Stimulated activated CD4-positive, alpha-beta T cell treated with anti-CD3 and anti-CD28 coated beads, Interleukin-4, amount 100 ng/mL, for 4 hours (primary cell): ENCODE measurements at places on chromosomes 5 and 9.

- DNase-seq: no peak
Observed at GRCh38 chr5:158679221-158679641, 420.5 kb downstream of the EBF1 start.

GRCh38 chr5:19406576-19407365, 581.2 kb downstream of the CDH18 start:
- DNase-seq: no peak

DNA sequence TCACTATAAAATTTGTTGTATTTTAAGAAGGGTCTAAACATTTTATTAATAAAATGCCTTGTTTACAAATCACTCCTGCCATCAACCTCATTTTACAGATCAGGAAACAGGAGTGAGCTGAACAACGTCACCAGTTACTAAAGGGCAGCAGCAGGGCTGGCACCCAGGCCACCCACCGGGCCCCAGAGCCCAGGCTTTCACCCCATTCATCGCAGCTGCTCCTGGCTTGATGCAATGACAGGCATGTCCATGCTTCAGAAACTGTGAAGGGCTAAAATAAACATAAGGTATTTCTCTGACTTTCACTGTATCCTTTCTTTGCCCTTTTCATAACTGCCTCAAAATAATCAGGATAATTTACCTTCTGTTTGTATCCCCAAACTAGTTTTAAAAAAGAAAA, 18.1 kb downstream of the MED27 start:
- no peak for DNase-seq

DNA sequence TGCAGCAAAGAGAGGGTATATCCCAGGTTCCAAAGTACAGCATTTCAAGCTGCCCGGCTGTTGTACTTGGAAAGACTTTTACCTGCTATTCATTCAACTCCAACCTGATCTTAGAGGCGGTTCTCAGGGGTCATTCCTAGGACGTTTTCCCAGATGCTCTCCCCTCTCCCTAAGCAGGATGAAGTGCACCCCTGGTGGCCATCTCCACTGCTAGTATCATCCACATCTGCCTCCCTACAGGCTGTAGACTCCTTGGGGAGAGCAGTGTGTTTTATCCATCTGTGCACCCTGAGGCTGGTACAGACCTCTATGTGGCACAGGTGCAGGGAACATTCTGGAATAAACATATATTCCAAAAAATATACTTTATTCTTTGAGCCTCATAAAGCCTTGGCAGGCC, 56.8 kb downstream of the PTPN3 start:
- DNase-seq: no peak

DNA sequence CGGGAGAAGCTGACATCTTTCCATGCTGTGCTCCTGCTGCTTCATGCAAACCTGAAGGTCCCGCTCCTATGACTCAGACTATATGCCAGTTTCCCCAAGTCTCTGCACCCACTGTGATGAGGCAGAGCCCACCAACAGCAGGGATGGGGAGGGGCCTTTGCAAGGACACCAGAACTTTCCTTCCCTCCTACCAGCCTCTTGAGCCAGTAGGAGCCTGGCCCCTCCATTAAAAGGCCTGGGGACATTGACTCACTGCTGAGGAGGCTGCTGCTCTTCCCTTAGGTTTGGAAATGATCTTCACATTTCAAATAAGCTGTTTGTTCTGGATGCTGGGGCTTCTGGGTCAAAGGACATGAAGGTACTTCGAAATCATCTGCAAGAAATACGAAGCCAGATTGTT, 26.1 kb upstream of the CTSL start:
- no peak for DNase-seq

DNA sequence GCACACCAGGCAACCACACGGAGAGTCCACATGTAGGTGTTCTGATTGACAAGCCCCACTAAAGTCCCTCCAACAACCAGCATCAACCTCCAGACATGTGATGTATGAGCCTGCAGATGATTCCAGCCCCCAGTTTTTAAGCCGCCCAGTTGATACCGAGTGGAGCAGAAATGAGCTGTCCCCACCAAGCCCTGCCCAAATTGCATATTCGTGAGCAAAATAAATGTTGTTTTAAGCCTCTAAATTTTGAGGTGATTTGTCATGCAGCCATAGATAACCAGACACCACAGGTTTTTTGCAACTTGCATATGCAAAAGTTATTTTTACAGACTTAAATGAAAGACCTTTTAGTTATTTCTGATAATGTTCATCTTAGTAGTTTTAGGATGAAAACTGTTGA, 187.7 kb downstream of the PIK3R1 start:
- no peak for DNase-seq

DNA sequence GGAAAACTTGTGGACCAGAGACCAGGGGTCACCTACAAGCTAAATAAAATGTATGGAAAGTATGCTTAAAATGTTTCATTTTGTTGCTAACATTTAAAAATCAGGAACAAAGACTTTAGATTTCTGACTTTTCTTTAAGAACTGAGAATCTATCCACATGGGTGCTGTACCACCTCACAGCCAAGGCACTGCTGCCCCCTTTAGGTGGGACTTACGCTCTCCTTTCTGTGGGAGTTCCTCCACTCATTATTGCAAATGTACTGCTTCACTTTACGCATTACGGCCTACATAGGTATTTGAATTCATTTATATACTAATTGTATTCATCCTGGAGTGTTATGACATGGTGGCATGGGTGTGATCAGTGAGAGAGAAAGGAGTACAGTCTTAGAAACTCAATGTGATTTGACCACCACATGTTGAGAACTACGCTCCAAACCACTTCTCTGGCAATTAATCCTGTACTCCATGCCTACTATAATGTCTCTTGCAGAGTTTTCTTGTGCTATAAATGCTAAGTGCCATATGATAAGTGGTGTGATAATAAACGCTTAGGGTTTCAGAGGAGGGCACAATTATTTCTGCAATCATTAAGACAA, 24.7 kb upstream of the CETN3 start:
- peak; percentile 17 for DNase-seq

GRCh38 chr9:82621447-82621846, 441.5 kb downstream of the RASEF start:
- no peak for DNase-seq

GRCh38 chr5:81750308-81751008, 439 bp downstream of the SSBP2 start:
- no peak for DNase-seq

DNA sequence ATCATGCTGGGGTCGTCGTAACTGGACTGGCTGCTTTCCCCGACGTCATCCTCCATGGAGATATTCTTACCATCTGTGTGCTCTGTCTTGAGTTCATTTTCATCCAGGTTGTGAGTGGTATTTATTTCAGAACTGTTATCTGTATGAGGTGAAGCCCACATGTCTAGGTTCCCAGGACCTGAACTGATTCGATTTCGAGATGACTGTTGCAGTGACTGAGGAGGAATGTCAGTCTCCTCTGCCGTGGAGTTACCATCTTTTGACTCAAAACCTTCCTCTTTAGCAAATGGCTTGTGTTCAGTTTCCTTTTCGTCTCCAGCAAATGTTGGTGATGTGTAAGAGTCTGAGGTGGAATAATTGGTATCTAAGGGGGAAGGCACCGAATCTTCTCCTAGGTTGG, 55.2 kb upstream of the PCA3 start:
- no peak for DNase-seq

- DNase-seq: no peak
Observed at GRCh38 chr5:10839118-10839517, 78.1 kb upstream of the DAP start.

GRCh38 chr9:128309551-128309950, 12.7 kb downstream of the TRUB2 start:
- DNase-seq: no peak

DNA sequence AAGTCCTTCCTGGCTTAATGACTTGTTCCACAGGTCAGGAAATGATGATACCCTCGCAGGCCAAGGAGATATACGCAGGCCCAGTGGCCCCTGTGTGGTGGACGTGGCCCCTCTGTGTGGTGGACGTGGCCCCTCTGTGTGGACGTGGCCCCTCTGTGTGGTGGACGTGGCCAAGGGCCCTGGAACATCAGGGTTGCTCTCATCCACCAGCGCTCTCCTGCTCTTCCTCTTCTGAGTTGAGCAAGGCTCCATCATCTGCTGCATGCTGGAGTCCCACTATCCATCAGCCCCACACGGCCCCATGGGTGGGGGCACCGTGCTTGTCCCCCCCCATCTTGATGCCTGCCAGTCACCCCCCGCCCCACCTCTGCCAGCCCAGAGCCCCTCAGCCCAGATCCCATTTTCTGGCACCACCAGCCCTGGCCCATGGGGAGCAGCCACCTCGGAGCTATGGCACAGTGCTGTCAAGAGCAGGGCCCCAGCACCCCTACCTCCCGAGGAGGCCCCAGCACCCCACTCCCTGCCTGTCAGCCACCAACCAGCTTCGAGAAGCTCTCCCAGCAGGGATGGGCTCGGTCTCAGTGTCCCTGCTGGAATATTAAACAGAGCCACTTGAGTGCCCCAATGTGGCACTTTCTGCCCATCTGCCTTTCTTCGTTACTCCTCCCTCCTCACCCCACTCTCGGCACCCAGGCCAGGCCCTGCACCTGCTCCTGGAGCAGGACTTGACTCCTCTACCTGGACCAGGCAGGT, 8.1 kb downstream of the LRRC14B start:
- no peak for DNase-seq

GRCh38 chr9:118473521-118473920, 769.3 kb downstream of the TLR4 start:
- no peak for DNase-seq

- no peak for DNase-seq
Observed at GRCh38 chr5:68243681-68244080, 28.1 kb downstream of the PIK3R1 start.

DNA sequence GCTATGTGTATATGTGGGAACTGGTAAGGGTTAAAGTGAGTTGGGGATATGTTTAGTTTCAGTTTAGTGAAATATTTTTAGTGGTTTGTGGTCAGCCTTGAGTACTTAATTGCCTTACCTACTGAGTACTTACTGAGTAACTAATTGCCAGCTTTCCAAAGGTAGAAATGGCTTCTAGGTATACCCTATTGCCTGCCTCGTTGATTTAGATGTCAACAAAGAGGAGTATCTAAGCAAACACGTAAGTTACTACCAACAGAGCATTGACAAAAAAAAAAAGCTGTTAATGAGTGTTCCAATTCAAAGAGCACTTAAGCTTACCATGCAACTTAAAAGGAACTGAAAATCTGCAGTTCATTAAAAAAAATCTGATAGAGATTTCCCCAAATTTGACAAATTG, 8.8 kb downstream of the ATP10B start:
- DNase-seq: no peak

DNA sequence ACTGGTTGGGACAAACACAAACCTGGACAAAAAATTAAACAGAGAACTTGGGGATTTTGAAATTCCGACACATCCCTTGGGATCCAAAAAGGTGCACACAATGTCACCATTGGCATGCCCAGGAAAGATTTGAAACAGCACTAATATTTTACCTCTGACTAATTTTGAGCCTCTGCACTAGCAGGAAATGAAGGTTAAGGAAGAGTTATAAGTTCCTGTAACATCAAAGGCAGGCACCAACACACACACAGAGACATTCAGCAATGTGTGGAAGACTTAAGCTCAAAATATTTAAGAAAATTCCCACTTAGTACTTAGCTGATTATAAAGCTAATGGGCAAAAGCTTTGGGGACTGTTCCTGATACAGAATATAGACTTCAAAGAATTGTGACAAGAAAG, 247.0 kb downstream of the CDH9 start:
- no peak for DNase-seq
